Adrenal gland (tissue), 19 donors: ENCODE measurements at places on chromosomes 1 and 21. TPM values are rescaled to one million over a fixed set of nuclear protein-coding genes. Genes with fewer than 3 reads are reported as not detected.

- DNase-seq = no peak
Observed at GRCh38 chr1:213977486-213977842, 10.3 kb upstream of the PROX1 start.

DNA sequence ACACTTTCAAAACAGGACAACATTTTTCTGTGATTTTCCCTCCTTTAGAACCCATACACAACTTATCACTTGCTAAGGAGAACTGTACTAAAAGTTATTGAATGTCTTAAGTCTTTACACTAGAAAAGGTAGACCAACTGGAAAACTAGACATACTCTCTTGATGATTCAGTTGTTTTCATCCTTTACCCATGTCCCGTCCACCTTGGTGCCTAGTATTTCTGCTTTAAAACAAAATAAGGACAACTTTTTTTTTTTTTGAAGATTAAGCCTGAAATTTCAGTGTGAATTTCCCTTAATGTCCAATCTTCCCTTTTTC lies 4.5 kb downstream of the CDKN2C start:
- no peak for DNase-seq

- DNase-seq = no peak
Observed at GRCh38 chr1:98253145-98253544, 332.3 kb upstream of the DPYD start.

Gene VANGL2
- total RNA-seq = 0.71 TPM

Gene MAP3K21
- 6.3 TPM for total RNA-seq
